Left lung (tissue), 14 donors: ENCODE measurements at places on chromosomes 3 and 15. TPM values are rescaled to one million over a fixed set of nuclear protein-coding genes. Genes with fewer than 3 reads are reported as not detected.

CACNA2D3 gene
- polyA plus RNA-seq, result 1.7 TPM

GRCh38 chr3:45544717-45545296 lies 49.7 kb upstream of the LIMD1 start:
- DNase-seq, result no peak

DNA sequence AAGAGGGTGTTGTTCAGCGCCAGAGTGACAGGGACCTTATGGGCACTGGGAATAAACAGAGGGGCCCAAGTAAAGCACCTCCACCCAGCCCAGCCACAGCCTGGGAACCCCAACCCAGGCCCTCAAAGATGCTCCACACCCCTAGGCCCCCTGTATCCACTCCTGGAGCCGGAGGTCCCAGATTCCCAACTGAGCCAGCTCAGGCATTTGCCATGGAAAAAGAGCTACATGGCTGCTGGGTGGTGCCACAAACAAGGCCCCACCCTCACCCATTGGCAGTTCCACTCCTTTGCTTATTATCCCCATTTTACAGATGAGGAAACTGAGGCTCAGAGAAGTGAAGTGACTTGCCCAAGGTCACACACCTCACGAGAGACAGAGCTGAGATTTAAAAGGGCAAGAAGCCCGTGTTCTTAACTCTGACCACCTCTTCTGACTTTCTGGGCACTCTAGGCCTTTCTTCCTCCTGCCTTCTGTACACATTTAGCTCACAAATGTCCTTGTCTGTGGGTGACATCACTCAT lies 16.9 kb downstream of the ANPEP start:
- DNase-seq, result no peak

- no peak for DNase-seq
These were observed 62.3 kb downstream of the ADAMTS17 start for GRCh38 chr15:100279446-100279845.

ISL2 gene
- 0.14 TPM for polyA plus RNA-seq

DNA sequence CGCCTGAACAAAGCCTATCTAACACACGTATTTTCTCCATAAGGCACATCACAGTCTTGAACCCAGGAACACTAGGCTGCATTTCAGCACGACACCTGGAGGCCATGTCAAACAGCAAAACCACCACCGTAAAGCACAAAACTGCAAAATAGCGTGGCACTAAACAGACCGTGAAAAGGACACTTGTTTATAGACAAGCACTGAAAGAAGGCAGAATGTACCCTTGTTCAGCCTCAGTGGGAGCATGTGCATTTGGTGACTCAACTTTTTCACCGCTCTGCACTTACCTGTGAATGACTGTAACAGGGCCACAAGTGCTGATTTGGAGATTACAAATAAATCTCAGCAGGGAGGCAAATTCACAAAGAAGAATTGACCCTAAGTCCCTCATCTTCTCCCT lies 80.8 kb downstream of the ISG20 start:
- DNase-seq, result no peak

DNA sequence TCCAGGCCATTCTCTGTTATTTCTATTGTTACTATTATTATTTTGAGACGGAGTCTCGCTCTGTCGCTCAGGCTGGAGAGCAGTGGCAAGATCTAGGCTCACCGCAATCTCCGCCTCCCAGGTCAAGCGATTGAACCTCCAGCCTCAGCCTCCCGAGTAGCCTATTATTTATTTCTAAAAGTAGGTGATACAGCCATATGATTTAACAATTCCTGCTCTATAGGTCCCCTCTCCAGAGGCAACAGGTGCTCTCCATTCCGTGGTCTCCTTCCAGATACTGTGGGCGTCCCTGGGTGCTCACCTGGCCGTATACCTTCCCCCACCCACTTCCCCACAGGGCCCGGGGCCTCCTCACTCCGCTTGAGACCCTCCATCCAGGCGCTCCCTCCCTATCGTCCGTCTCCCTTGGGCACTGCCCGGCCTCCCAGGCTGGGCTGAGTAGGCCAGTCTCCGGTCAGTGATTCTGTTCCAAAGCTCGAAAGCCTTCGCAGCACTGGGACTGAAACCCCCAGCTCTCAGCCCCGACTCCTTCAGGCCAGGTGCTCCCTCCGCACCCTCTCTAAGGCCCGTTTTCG lies 708 bp upstream of the PTPN23 start:
- DNase-seq, result no peak

TNFSF10 gene
- 53.4 TPM for polyA plus RNA-seq

GRCh38 chr15:92861742-92862141 lies 38.4 kb upstream of the CHD2 start:
- no peak for DNase-seq

- DNase-seq, result no peak
These were observed 46.3 kb upstream of the FLNB start for GRCh38 chr3:57961828-57962447.

GRCh38 chr3:179688850-179689249 lies 36.0 kb downstream of the USP13 start:
- no peak for DNase-seq

GADL1 gene
- polyA plus RNA-seq, result 0.59 TPM

DLEC1 gene
- 2.9 TPM for polyA plus RNA-seq

DNA sequence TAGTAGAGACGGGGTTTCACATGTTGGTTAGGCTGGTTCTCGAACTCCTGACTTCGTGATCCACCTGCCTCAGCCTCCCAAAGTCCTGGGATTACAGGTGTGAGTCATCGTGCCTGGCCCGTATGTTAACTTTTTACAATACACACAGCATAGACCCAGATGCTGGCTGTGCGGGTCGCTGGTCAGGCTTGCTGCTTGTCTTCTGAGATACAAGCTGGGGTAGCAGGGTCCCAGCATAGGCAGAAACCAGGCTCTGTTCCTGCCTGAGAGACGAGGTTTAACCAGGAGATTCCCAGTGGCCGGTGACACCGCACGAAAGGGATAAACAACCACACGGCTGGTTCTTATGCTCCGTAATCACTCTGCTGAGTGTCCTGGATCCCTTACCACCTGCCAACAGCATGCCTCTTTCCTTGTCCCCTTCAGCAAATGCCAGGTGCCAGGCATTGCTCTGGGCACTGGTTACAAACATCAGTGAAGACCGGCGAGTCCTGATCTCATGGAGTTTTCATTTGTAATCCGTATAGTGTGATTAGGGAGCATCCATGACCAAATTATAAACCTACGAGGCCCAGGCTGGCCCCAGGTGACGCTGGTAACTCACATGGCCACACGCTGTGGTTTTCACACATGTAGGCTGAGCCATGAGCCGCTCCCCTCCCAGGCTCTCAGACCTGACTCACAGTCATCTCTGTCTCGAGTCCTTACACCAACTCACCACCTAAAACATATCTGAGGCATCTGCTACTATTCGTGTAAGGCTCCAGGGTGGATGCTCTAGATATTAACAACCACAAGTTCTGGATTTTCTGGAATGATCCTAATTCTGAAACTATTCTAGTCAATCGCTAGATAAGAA lies 125.7 kb downstream of the PDZRN3 start:
- no peak for DNase-seq

GRCh38 chr3:12884790-12885582 lies 43.6 kb upstream of the RPL32 start:
- no peak for DNase-seq

LSAMP gene
- polyA plus RNA-seq, result 25.2 TPM
